Neural progenitor cell (in vitro differentiated cells): ENCODE measurements at places on chromosomes 16 and 17.

DNA sequence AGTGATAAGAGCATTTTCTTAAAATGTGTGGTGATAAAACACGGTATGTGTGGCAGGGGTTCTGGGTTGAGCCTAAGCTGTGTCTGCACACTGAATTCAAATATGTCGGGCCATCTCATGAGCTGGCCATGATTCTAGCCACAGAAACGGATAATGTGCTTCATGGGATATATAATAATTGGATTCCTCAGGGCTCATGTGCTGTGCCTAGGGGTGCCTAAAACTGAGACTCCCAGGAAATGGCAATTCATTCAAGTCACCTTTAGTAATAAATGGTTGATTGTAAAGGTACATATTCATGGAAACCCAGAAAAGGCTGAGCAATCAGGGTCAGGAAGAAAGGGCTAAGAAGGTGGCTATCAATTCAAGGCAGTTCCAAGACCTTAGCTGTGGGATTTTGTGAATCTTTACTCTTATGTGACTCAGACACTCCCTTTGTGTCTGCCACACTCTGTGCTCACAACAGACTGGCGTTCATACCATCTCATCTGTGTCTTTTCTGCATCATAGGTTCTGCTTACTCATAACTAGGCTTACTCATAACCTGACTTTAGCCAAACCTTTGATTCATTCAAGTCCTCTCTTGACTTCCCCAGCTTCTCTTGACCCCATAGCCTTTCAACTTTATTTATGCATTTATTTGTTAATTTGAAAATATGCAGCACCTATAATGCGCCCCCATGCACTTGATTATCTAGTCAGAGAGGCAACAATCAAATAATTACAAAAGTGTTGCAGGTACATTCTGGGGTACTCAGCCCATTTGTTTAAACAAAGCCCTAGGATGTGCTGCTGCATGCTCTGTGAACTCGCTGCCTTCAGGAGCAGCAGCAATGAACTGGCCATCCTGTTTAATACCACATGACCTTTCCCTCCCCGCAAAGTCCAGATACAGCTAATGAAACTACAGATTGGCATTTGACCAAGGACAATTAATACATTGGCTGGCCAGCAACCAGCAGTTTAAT lies 28.4 kb upstream of the MED13 start:
- no peak overlapping the region for H3K27ac ChIP-seq
- DNase-seq: no peak
- no peak overlapping the region for H3K4me3 ChIP-seq
- no peaks in the 10 kb centered on the region for H3K4me1 ChIP-seq
- no peaks in the 10 kb centered on the region for H3K36me3 ChIP-seq

DNA sequence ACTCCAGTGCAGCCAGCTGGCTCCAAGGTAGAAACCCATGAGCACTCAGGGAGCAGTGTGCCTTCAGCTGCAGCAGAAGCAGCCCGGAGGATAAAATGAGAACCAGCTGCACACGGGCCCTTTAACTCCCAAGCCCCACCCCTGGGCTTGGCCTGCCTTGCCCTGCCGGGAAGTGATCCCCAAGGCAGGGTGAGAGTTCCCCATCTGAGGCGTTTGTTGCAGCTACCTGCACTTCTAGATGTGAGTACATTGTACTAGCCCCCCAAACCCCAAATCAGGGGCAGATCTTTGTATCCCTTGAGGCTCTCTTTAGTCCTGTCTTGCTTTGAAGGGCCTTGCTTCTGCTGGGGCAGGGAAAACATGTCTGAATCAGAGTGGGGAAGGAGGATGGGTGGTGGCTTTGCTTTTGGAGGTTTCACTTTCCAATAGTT lies at the start of gene MVP:
TSS of gene MVP (plus strand) at position 192 of the 431 bp plus-strand sequence. CDS start 10,088 bp downstream, outside the sequence.
- no peak for DNase-seq
- H3K4me3 ChIP-seq: no peak within 1 kb of the TSS
- H3K27ac ChIP-seq: peak within 1 kb of the TSS; percentile 66
- H3K4me1 ChIP-seq: peaks cover 13% of the 10 kb centered on the region
- H3K36me3 ChIP-seq: no peaks in the 10 kb centered on the region
- no peaks in the 10 kb centered on the region for H3K27me3 ChIP-seq

- no peak for DNase-seq
- H3K27ac ChIP-seq: no peak overlapping the region
- no peaks in the 10 kb centered on the region for H3K36me3 ChIP-seq
- H3K4me3 ChIP-seq: no peak overlapping the region
- H3K27me3 ChIP-seq: no peaks in the 10 kb centered on the region
- peaks cover 27% of the 10 kb centered on the region for H3K4me1 ChIP-seq
These were observed 122.7 kb upstream of the ZFHX3 start for GRCh38 chr16:73170612-73171038.

DNA sequence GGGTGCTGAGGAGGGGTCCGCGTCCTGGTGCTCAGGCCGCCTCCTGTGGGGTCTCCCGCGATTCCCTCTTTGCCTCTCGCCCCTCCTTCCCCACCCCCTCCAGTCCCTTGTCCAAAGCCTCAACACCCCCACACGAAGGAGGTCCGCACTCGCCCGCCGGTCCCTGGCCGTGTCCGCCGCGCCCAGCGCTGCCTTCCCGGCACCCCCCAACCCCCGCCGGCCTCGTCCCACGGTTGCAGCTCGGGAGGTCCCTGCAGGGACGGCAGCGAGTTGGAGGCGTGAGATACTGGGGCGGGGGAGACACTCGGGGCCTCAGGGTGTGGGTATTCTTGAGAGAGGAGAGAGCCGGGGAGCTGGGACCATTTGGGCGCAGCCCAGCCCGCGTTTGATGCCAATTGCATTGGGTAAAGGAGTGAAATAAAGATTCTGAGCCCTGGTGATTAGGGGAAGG lies 468 bp downstream of the FLYWCH2 start:
- no peak overlapping the region for H3K27ac ChIP-seq
- peak overlapping the region; percentile 71 for H3K4me3 ChIP-seq
- H3K4me1 ChIP-seq: no peaks in the 10 kb centered on the region
- peaks cover 27% of the 10 kb centered on the region for H3K27me3 ChIP-seq
- no peaks in the 10 kb centered on the region for H3K36me3 ChIP-seq
- DNase-seq: peak; percentile 55

DNA sequence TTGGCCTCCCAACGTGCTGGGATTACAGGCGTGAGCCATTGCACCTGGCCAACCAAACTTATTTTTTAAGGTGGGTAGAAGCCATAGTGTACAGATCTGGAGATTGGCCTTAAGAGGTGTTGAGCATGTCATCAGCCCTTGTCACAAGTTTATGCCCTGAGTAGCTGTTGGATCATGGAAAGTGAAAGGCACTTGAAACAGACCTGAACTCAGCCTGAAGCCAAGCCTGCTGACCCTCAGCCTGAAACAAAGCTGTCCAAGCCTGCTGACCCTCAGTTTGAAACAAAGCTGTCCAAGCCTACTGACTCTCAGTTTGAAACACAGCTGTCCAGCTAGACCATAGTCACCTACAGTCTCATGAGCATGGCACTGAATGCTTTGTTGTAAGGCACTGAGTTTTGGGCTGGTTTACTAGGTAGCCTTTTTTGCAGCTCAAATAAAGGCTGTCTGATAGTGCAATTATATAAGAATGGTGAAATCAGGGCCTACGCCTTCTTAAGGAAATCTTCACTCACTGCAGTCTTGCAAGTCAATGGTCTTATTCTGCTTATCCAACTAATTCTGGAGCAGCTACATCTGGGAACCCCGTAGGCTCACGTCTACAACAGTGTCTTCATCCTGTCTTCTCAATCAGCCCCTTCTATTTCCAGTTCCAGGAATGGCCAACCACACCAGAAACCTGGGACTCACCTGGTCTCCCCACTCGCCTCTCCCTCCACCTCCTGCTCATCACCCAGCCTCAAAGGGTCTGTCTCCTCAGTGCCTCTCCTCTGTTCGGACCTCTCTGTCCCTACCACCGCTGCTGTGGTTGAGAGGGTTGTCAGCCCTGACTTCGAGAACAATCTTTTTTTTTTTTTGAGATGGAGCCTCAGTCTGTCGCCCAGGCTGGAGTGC lies 2.9 kb upstream of the NPIPB15 start:
- no peaks in the 10 kb centered on the region for H3K27me3 ChIP-seq
- H3K4me3 ChIP-seq: no peak overlapping the region
- H3K27ac ChIP-seq: no peak overlapping the region
- DNase-seq: no peak
- no peaks in the 10 kb centered on the region for H3K36me3 ChIP-seq
- H3K4me1 ChIP-seq: no peaks in the 10 kb centered on the region

DNA sequence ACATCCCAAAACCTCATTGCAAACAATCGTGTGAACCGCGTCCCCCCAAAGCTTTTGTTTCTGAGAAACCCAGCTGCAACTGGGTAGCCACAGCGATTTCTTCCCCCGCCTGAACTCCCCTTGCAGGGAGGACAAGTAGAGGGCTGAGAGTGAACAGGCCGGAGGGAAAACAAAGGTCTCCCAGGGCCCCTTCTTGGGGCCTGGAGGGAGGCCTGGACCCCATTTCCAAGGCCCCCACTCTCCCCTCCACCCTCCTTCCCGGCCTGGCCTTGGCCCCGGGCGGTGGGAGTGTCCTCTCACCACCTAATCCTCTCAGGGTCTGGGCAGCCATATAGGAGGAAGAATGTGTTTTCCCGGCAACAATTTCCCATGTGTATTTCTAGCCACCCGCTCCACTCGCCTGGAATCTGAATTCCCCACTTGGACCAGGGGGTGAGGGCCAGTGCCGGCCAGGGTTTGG lies 2.6 kb downstream of the GLIS2 start:
- H3K27me3 ChIP-seq: peaks cover 20% of the 10 kb centered on the region
- no peak overlapping the region for H3K27ac ChIP-seq
- DNase-seq: peak; percentile 43
- peaks cover 29% of the 10 kb centered on the region for H3K4me1 ChIP-seq
- no peak overlapping the region for H3K4me3 ChIP-seq

GRCh38 chr16:84699147-84699711 lies 571 bp upstream of the USP10 start:
- DNase-seq: no peak
- H3K4me1 ChIP-seq: peaks cover 19% of the 10 kb centered on the region
- H3K27me3 ChIP-seq: no peaks in the 10 kb centered on the region
- no peaks in the 10 kb centered on the region for H3K36me3 ChIP-seq
- H3K4me3 ChIP-seq: peak overlapping the region; percentile 76

GRCh38 chr17:74745548-74746177 lies 2.8 kb upstream of the NHERF1 start:
- H3K27ac ChIP-seq: no peak overlapping the region
- DNase-seq: no peak
- peaks cover 40% of the 10 kb centered on the region for H3K4me1 ChIP-seq
- H3K4me3 ChIP-seq: peak overlapping the region; percentile 30
- H3K27me3 ChIP-seq: no peaks in the 10 kb centered on the region

GRCh38 chr17:10768750-10769251 lies 35.1 kb downstream of the TMEM238L start:
- H3K27ac ChIP-seq: no peak overlapping the region
- H3K4me1 ChIP-seq: peaks cover 12% of the 10 kb centered on the region
- H3K4me3 ChIP-seq: no peak overlapping the region
- H3K36me3 ChIP-seq: no peaks in the 10 kb centered on the region
- no peak for DNase-seq

- no peaks in the 10 kb centered on the region for H3K27me3 ChIP-seq
- H3K4me1 ChIP-seq: no peaks in the 10 kb centered on the region
- no peaks in the 10 kb centered on the region for H3K36me3 ChIP-seq
- no peak for DNase-seq
- H3K27ac ChIP-seq: no peak overlapping the region
These were observed 17.2 kb upstream of the NSMCE1 start for GRCh38 chr16:27285676-27286196.

GRCh38 chr17:71398800-71399219 lies 722.0 kb upstream of the SOX9 start:
- H3K36me3 ChIP-seq: no peaks in the 10 kb centered on the region
- no peak overlapping the region for H3K27ac ChIP-seq
- peak; percentile 15 for DNase-seq
- peaks cover 6% of the 10 kb centered on the region for H3K4me1 ChIP-seq

DNA sequence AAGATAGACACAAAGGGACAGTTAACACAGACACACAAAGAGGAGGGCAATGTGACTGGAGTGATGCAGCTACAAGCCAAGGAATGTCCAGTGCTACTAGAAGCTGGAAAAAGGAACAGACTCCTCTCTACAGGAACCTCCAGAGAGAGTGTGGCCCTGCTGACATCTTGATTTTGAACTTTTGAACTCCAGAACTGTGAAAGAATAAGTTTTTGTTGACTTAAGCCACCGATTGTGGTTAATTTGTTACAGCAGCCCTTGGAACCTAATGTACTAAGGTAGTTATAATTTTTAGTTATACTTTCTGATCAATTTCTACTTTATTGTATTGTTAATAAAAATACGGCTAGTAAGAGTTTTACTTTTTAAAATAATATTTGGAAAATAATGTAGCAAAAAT lies 129.1 kb downstream of the MYO1D start:
- H3K27me3 ChIP-seq: no peaks in the 10 kb centered on the region
- no peaks in the 10 kb centered on the region for H3K36me3 ChIP-seq
- DNase-seq: no peak
- no peak overlapping the region for H3K4me3 ChIP-seq
- H3K27ac ChIP-seq: no peak overlapping the region

DNA sequence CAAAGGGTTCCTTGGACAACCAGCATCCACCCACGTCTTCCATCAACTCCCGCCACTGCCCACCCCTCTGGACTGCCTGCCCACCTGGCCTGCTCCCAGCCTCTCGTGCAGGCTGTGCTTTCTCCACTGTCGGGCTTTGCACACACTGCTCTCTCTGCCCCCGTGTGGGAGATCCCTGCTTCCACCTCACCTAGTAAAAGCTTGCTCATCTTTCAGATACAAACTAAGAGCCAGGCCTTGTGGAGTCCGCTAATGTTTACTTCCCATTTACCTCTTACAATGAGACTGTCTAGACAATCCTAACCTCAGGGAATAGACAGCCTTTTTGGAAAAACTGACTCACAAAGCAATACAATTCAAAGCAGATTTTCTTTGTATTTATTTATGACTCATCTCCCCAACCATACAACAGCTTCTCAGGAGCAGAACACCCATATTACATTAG lies 67.6 kb downstream of the USP31 start:
- H3K4me3 ChIP-seq: no peak overlapping the region
- H3K27ac ChIP-seq: no peak overlapping the region
- no peaks in the 10 kb centered on the region for H3K4me1 ChIP-seq
- H3K36me3 ChIP-seq: peaks cover 2% of the 10 kb centered on the region
- no peak for DNase-seq
- H3K27me3 ChIP-seq: no peaks in the 10 kb centered on the region

DNA sequence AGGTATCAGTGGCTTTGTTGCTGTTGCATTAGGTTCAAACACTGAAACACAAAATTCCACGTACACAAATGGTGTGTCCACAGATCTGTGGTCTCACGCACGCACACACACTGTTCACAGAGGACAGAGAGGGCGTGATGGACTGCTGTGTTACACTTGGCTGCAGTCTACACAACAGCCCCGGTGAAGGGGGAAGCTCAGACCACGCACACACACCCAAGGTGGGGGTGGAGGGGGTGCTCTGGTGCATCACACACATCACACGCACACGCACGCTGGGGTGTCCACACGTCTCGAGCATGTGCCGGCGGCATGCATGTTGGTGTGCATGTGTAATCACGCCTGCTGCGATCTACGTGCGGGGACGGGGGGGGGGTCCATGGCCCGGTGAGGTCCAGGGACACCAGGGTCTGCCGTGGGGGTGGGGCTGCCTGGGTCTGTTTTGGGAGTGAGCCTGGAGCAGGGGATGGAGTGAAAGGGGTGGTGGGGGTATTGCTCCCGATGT lies 7.3 kb downstream of the HSD3B7 start:
- no peak for DNase-seq
- H3K36me3 ChIP-seq: no peaks in the 10 kb centered on the region
- no peak overlapping the region for H3K4me3 ChIP-seq
- peaks cover 17% of the 10 kb centered on the region for H3K27me3 ChIP-seq
- H3K4me1 ChIP-seq: peaks cover 8% of the 10 kb centered on the region
- H3K27ac ChIP-seq: no peak overlapping the region
